ENCODE measurements at places on chromosomes 5 and 9.

DNA sequence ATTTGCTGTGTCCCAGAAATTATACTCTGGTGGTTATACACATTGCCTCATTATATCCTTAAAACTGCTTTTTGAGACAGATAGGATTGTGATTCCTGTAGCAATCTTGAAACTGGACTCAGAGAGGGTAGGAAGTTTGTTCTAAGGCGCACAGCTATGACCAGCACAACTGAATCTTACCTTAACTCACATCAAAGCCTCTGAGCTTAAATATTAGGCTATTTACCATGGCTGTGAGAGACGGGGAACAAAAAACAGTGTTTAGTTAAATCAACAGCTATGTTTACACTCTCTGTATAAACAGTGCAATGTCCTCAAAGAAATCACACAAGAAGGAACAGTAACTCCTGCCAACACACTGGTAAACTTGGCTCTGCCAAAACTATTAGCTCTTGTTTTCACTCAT, 50.9 kb upstream of the TUT7 start:
- DNase-seq, result no peak

GRCh38 chr5:143896966-143897365, 85.0 kb downstream of the HMHB1 start:
- peak; percentile 52 for DNase-seq

DNA sequence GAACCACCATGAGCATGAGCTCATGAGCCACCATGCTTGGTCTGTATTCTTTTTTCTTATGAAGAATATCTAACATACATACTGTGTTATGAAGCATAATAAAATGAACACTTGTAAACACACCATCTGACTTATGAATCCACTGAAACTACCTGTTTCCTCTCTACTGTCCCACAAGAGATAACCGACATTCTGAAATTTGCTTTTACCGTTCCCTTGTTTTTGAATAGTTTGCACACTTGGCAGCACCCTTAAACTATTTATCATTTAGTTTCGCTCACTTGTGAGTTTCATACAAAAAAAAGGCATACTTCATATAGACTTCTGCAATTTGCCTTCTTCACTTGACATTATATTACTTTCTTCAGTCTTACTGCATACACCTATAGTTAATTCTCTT, 8.9 kb downstream of the LARS1 start:
- DNase-seq, result no peak

DNA sequence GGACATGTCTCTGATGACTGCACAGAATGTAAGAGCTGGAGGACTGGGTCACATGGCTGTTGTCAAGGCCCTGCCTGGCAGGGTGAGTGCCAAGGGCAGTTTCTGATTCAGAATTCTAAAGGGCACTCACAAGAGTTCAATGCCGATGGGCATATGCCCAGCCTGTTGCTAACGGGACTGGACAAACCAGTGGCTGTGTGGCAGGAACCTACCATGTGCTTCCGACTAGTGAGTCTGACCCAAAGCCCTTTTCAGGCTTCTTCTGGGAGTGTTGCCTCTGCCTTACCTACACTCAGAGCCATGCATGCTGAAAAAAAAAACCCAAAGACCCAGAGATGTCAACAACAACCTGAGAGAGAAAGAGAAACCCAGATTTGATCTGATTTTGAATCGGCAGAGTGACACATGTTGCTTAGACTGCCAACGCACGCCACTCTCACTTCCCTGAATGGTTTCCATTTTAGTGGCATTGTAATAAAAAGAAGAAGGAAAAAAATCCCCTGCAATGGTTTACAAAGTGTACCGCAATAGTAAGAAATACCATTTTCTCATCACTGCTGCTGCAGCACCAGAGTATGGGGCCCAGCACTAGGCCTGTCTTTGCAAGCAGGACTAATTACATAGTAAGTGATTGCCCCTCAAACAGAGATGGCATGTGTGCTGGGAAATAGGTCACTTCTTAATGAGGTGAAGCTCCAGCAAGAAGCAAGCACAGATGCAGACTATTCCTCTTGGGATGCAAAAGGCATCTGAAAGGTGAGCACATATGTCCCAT, 194.3 kb downstream of the PALM2AKAP2 start:
- no peak for DNase-seq

- peak; percentile 94 for DNase-seq
Measured at GRCh38 chr5:119400245-119400644, 44.4 kb downstream of the TNFAIP8 start.

GRCh38 chr9:93665637-93666438, 89.5 kb downstream of the PHF2 start:
- no peak for DNase-seq

DNA sequence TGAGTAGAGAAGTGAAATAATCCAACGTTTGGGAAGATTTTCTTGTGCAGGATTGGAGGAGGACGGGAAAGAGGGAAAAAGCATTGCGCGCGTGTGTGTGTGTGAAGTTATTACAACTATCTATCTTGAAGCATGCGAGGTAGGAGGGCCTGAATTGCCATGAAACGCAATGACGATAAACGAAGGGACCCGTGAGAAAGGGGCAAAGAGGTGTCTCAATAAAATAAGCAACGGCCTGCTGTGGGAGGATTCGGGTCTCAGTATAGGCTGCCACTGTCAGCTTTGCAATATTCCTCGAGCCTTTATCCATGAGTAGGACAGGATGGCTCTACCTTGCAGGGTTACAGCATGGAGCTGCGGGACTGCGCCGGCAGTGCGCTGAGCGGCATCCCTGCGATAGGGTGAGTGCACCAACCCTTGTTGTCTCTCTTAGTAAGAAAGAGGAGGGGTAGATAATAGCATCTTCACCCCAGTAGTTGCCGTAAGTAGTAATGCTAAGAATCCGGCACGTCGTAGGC, 631 bp upstream of the RCL1 start:
- no peak for DNase-seq

- no peak for DNase-seq
Measured at GRCh38 chr5:10686890-10687289, 74.1 kb downstream of the DAP start.

DNA sequence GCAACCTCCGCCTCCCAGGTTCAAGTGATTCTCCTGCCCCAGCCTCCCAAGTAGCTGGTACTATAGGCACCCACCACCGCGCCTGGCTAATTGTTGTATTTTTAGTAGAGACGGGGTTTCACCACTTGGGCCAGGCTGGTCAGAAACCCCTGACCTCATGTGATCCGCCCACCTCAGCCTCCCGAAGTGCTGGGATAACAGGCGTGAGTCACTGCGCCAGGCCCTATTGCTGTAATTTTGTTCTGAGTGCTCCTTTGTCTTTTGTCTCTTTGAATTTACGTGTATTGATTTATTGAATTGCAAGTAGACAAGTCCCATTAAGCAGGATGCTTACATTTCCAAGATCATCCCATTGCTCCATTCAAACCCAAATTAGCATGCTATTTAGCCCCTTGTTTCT, 186.7 kb downstream of the MSX2 start:
- DNase-seq, result no peak

GRCh38 chr5:134257176-134257575, 31.3 kb upstream of the PPP2CA start:
- no peak for DNase-seq

DNA sequence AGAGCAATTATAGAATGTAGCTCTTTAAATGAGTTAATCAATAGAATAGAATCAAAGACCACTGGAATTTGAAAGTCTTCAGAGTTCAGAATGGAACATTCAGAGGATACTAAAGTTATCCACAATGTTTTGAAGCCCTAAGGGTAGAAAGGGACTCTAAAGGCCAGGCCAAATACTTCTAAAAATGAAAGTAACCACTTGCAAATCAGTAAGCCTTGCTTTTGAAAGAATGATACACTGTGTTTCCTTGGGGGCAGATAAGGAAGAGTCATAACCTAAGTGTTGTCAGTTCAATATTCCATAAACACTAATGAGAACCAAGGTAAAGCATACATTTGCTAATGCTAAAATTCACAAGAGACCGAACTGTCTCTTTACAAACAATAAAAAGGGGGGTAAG, 813.5 kb downstream of the PTPRD start:
- DNase-seq, result no peak

DNA sequence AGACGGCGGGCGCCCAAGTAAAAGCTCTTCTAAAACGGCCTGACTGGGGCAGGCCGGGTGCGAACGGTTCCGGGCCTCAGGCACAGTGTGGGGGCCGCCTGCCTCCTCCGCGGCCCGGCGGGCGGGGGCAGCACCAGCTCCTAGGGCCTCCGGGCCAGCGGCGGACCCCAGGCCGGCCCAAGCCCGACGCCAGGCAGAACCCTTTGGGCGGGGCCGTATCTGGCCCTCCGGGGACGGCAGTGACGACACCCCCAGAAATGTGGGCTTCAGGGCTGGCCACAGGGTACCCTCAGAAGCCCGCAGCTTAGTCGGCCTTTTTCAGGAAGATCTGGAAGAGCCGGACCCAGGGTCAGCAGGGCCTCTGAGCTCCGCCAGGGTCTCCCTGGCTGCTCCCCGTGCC, 4.0 kb downstream of the LTC4S start:
- DNase-seq, result no peak

GRCh38 chr9:130467316-130467715, 22.6 kb downstream of the ASS1 start:
- no peak for DNase-seq

DNA sequence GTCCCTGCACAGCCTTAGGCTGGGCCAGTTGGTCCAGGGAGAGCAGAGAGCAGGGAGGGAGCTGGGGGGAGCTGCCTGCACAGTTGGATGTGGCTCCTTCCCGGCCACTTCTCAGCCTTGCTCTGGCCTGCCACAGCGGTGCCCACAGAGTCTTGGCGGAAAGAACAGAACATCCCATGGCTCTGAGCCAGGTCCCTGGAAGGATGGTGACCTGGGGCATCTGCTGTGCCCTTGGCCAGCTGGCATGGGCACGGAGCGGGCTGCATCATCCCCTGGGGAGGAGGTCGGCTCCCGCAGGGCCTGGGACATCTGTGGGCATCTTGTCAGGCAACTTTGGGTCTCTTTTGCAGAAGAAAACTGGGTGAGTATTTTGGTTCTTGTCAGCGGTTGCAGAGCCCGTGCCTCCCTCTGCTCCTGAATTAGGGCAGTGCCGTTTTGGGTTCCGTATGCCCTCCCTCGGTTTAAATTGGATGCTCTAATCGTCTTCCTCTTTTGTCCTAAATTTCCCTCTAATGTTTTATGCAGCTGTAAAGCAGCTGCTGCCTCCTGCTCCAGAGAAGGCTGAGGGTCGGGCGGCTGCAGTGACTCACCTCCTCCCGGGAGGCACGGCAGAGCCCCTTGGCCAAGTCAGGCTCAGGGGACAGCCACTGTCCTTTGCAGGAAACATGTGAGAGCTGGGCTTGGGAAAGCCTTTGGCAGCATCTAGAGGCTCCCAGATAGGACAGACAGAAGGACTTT, 10.5 kb upstream of the NACC2 start:
- peak; percentile 17 for DNase-seq

DNA sequence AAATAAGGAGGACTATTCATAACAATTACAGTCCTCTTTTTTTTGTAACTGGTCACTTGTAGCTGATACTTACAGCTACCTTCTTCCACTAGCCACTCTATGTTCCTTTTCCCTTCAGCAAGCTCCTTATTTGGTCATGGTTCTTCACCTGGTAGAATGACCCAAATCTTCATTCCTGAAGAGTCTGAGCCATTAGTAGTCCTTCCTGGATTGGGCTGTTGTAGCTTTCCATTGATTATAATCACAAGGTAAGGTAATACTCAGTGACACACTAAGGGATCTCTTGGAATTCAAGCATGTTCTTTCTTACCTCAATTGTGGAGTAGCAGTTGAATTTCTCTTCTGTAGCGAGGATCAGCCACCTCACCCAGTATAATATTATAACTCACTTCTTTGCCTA, 25.5 kb upstream of the ITGA2 start:
- peak; percentile 61 for DNase-seq

- no peak for DNase-seq
Measured at GRCh38 chr9:18036422-18037187, 437.3 kb upstream of the ADAMTSL1 start.

GRCh38 chr5:157166214-157167213, at the start of gene GARIN3:
Gene GARIN3 (minus strand): TSS chr5:157166264. CDS start chr5:157166168, 96 bp downstream.
- no peak for DNase-seq

DNA sequence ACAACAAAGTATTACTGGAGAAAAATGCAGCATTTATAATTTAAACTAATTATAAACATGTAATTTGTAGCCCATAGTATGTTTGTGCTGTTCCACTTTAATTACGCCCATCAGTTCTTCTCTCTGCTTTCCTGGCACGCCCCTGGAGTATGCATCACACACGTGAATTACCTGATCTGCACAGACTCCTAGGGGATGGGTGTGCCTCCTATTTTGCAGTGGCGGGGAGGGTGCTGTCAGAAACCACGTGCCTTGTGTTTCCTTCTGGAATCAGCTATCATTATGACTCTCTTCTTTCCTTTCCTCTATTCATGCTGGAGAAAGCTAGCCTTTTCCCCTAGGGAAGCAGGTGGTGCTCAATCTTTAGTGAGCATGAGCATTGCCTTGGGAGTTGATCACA, 43.3 kb downstream of the RPS23 start:
- no peak for DNase-seq

- peak; percentile 100 for DNase-seq
Measured at GRCh38 chr5:169350759-169351240, 49.9 kb upstream of the SLIT3 start.

GRCh38 chr5:121319292-121319691, 532.4 kb upstream of the FTMT start:
- no peak for DNase-seq

GRCh38 chr9:137987244-137988030, 109.9 kb downstream of the CACNA1B start:
- peak; percentile 28 for DNase-seq

DNA sequence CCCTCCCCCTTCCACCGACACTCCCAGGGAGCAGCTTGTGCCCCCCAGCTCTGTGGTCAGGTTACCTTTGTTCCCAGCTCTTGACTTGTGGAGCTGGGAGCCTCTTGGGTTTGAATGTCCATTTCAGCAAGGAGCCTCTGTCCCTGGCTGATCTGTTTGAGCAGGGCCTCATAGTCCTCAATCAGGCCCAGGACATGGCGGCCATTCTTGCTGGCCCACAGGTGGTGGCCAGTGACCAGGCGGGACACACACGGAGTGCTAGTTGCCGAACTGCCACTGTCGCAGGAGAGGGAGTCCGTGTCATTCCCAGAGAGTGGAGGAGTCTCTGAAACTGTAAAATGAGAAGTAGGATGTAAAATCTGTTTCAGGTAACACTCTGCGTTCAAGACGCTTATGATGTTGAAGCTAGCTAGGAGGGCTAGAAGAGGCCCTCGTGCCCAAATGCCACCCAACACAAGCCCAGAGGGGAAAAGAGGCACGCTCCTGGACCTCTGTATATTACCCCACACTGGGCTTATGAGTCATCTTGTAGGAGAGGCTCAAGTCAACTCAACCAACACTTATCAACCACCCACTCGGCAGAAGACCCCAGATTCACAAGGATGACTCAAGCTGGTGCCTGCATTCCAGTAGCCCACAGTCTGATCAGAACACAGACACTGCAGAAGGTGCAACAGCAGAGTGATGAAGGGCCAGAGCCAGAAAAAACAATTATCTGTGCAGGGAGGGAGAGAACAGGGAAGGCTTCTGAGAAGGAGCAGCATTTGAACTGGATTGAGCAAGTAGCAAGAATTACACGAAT, 177.0 kb downstream of the CDK5RAP2 start:
- peak; percentile 94 for DNase-seq

GRCh38 chr5:159825551-159826051, 90.7 kb upstream of the ADRA1B start:
- DNase-seq, result peak; percentile 79

Measured in M059J (cell line).